Upper lobe of right lung (tissue), 1 donor: ENCODE measurements at places on chromosomes 1 and 21. TPM values are rescaled to one million over a fixed set of nuclear protein-coding genes. Genes with fewer than 3 reads are reported as not detected.
A peak's percentile ranks its signal among the peaks of the same experiment; 100 is the strongest.

DNA sequence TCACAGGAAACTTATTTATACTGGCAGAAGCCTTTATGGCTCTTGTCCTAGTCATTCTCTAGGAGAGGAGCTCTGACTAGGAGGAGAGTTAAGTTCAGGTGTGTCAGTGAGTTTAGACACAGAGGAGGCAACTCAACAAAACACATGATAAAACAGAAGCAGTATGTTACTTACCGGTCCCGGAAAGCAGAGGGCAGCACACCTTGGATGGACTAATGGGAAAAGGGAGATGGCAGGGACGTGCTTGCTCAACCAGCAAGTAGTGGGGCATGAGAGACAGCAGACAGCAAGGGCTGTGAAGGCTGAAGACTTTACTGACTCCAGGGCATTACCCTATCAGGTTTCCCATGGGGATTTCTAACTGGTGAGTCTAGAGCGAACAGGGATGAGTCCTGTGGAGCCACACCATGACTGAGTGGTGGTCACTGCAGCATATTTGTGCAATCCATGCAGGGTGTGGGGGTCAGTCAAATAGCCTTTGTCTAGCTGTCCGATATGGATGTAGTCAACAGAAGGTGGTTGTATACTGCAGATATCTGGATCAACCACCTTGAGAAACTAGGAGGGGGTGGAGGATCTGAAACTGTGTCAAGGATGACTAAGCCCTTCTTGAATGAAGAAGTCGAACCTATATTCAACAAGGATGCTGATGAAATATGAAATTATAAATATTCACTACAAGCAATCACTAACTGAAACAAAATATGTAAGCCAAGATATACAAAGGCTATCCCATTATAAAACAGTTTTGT is 596.3 kb upstream of the CHRM3 start:
- no peak for DNase-seq

DNA sequence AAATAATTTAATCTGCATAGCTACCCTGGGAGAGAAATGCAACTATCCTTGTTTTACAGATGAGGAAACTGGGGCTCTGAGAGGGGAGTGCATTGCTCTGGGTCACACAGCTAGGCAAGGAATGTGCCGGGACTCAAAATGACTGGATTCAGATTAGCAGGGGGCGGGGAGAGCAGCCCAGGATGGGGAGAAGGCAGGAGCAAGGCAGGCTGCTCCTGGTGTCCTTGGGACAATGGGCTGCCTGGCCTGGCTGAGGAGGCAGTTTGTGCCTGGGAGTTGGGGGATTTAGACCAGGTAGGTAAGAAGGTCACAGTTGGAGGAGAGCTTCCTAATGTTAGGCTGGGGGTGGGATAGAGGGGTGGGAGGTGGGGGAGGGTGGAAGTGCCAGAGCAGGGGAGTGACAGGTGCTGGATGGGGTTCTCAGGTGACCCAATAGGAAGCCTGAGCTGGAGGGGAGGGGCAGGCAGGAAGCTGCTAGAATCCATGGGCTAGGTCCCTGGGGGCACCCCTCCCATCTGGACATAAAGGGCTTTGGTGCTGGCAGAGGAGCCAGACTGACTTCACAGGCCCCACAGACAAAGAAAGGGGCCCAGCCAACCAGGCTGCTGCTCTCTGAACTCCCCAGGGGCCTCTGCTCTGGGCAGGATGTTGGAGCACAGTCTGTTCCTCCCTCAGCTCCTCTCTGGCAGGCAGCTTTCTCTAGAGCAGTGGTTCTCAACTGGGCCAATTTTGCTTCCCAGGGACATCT is 29.0 kb downstream of the TRIM62 start:
- no peak for DNase-seq

DNA sequence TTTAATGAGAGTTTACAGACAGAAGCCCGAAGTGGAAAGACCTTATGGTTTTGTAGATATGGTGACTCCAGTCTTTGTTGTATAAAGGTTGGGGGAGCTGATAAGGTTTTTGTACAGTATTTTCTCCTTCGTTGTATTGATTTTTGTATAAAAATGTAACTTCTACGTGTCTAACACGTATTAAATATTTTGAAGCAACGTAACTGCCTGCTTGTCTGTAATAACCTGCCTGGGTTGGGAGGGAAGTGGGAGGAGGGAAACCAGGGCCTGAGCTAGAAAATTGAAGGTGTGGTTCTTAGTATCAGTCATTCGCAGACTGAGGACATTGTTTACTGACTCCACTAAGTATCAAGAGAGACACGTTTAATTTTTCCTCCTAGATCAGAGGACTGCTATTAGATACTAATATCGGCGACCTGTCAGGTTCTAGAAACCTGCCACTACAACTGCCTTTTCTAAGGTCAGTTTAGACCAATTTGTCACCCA is 2.2 kb downstream of the IER5 start:
- no peak for DNase-seq

DNA sequence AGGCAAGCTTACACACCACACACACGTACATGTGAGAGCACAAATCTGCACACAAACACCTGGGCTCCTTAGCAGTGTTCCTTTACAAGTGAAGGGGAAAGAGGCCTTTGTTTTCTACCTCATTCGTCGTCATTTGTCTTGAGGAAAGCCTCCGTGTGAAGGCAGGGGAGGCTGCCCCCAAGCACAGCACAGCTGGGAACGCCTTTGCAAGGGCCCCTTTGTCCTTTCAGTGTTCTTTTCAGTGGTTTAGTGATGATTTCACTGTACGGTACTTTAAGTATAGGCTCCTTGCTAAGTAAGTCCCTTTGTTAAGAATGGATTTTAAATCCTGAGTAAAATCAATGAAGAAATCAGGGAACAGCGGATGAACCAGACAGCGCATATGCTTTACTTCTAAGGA is 94.1 kb downstream of the PGBD5 start:
- DNase-seq: no peak

DNA sequence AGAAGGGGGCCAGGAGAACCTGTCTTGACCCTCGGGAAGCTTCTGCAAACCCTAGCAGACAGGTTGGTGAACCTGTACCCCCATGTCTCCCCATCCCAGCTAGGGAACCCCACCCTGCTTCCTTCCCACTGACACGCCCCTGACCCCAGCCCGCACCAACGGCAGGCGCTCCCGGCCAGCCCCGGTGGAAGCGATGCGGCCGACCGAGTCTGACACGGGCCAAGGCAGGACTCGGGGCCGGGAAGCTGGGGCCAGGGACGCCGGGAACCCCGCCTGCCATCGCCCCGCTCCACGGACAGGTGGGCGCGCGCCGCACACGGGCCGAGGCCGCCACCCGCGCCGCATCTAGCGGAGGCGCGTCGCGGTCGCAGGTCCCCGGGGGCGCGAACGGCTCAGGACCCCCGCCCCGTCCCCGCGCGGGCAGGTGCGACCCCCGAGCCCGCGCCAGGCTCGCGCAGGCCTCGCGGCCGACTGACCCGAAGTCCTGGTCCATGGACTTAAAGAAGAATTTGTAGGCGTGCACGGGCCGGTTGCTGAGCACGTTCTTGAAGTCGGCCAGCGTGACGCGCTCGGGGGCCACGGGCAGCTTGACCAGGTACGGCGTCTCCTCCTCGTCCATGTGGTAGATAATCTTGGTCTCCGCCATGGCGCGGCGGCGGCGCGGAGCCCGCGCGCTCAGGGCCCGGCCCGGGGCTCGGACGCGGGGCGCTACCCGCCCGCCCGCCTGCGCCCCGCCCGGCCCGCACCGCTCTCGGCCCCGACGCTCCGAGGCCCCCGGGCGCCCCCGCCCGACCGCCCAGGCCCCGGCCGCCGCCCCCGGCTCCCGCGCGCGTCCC is 580 bp downstream of the DVL1 start:
- no peak for DNase-seq

GRCh38 chr1:81032973-81033425 is 767.7 kb upstream of the ADGRL2 start:
- DNase-seq: no peak

DNA sequence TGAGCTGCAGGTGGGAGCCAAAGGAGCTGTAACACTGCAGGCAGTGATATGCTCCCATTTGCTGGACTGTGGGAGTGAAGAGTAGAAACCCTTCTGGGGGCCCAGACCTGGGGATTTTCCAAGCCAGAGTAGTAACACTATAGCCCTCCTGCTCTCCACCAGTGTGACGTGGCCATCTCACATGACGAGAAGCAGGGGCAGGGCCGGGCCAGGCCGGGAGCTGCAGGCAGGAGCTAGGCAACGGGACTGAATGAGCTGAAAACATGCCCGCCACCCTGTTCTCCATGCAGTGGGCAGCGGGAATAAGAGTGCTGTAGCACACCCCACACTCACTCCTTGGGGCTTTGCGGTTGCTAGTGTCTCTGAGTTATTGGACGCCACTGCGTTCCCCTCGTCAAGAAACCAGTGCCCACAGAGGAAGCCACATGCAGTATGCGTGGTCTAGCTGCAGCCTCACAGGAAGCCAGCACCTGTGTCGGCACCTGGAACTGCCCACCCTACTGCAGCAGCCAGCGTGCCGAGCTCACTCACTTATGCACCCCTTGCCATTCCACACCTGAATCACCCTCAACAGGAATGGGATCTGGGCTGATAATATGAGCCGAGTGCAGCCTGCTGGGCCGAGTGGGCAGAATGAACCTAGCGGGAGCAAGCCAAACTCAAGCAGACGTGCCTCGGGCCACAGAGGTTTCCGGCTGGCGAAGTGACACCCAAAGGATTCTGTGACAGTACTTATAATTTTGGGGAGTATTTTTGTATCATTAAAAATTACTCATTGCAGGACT is 1389.6 kb downstream of the KCNT2 start:
- DNase-seq: no peak

- no peak for DNase-seq
Observed at GRCh38 chr1:201968202-201968925, 13.1 kb downstream of the TIMM17A start.

The REN gene
- 0.81 TPM for total RNA-seq

- no peak for DNase-seq
Observed at GRCh38 chr1:115351143-115351542, 13.1 kb upstream of the NGF start.

- DNase-seq: no peak
Observed at GRCh38 chr21:33125680-33126375, 55.9 kb downstream of the OLIG1 start.

DNA sequence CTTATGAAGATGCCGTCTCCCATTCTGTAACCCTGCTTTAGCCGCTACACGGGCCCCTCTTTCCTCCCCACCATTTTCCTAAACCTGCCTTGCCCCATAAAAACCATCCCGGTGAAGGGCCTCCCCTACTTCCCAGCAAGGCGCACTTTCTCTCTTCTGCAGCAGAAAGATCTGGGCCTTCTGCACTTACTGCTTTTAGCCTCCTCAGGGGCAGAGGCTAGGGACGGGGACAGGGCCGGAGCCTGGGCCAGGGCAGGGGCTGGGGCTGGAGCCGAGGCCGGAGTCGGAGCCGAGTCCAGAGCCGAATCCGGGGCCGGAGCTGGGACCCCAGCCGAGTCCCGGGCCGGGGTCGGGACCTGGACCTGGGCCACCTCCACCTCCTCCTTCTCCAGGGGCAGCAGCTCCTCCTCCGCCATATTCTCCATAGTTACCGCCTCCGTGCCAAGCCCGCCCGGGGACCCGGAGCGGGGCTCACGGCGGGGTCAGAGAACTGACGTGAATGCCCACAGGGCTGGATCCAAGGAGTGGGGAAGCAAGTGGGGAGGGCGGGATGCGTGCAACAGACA is 382 bp downstream of the TRMT1L start:
- no peak for DNase-seq

The CR1L gene
- total RNA-seq: not detected

DNA sequence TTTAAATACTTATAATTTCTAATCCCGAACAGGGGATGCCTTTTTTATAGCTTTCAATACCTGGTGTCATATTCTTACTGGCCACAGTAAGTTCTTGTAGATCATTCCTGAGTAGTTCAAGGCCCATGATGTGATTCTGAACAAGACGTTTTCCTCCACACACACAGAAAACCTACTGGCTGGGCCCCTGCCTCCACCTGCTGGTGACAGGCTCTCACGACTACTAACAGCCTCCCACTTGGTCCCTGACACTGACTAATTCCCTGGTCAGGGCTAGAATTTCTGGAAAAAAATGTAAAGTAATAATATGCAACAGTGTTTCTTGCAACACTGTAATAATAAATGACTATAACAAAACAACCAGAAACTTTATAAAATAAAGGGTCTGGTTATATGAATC is 50.4 kb upstream of the RIPK4 start:
- peak; percentile 67 for DNase-seq

The KCNJ6 gene
- 0.06 TPM for total RNA-seq
